Fibroblast of lung (primary cell): ENCODE measurements at places on chromosomes 1 and 21.

GRCh38 chr1:201708085-201708512, 120.9 kb upstream of the IPO9 start:
- peak; percentile 73 for DNase-seq

- no peak for DNase-seq
Measured at GRCh38 chr1:54462597-54463258, 56.5 kb upstream of the SSBP3 start.

- DNase-seq, result no peak
Measured at GRCh38 chr1:214927796-214928195, 154.7 kb upstream of the KCNK2 start.

DNA sequence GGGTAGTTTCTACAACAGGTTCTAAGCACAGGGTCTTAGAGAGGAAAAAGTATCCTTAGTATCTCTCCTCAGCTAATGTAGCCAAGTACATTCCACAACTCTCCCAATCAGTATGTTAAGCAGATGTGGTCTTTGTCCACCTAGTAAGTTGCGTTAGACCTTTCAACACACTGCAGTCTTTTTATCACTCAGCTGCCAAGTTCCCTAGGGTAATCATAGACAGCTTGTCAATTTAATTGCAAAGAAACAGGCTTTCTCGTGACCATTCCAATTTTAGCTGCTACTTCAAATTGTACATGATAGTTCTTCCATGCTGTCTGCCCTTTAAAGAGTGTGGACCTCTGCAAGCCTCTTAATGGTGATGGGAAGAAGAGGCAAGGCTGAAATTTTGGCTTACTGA, 211.8 kb upstream of the PKN2 start:
- DNase-seq, result no peak

- no peak for DNase-seq
Measured at GRCh38 chr1:60088620-60089155, 15.1 kb upstream of the C1orf87 start.
